ENCODE measurements at places on chromosomes 16 and 17.

- DNase-seq = no peak
Measured at GRCh38 chr17:81717766-81718089, 5.6 kb downstream of the SLC25A10 start.

DNA sequence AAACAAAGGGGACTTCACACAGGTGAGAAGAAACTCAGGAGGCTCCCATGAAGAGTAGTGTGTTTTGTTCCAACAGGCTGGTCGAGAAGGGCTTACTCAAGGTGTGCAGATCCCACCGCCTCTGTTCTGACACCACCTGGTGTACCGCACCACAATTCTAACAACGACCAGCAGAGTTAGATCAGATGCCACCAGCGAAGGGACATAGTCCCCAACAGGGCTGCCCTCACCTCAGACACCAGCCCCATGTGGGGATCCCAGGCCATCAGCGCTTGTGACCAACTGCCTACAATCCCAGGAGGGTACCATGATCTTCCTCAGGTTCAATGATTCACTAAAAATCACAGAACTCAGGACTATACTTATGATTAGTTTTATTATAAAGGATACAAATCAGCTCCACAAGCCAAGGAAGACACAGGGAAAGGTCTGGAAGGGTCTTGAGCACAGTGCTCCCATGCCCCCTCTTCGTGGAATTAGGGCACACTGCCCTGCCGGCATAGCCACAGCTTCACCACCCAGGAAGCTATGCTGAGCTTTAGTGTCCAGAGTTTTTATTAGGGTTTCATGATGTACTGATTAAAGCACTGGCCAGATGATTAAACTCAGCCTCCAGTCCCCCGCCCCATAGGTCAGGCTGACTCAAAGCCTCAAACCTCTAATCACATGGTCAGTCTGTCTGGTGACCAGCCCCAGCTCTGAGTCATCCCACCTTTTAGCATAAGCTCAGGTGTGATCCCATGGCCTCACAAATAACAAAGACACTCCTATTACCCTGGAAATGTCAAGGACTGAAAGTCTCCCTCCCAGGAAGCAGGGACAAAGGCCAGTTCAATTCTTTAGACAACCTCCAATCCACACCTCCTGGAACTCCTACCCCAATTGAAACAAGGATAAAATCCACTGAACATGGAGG lies 26.0 kb downstream of the TRIM25 start:
- DNase-seq = no peak

DNA sequence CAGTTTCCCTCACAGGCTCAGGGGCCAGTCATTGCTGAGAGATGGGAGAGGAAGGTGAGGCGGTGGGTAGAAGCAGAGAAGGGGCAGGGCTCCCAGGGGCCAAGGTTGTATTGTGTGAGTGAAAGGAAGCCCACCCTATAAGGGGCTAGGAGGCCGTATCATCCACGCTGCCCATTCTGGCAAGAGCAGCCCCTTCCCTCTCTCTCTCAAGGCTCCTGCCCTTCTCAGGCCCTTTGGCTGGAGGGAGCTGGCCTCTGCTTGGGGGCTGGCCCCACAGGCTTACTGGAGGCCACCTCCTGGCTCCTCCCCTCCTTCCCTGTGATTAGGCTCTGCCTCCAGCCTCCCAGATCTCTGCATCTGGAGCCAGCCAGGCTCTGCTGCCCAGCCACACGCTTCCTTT lies 7.6 kb downstream of the TBKBP1 start:
- DNase-seq = no peak

DNA sequence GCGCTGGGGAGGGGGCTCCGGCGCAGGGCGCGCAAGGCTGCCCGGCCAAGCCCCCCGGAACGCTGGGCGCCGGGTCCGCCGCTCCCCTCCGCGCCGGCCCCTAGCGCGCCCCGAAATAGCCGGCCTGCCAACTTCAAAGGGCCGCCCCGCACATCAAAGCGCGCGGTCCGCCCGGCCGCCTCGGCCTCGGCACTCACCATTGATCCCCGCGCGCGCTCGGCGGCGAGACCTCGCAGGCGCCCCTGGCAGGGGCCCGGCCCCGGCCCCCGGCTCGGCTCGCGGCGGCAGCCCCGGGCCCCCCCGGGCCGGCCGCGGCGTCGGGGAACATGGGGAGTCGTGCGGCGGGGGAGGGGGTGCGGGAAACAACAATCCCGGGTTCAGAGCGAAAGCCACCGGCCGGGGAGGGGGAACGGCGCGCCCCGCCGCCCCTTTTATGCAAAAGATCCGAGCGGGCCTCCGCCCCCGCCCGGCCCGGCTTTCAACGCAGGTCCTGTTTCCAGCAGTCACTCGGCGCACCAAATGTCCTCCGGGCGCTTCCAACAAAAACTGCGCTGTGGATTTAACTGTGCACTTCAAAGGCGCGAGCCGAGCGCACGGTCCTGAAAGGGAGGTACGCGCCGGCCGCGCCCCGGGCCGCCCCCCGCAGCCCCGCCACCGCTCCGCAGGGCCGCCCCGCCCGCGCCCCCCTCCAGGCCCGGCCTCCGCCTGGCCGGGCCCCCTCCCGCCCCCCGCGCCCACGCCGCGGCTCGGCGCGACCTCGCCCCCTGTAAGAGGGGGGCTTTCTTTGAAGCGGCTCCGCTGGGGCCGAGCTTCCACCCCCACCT lies 608 bp downstream of the AXIN2 start:
- DNase-seq = peak; percentile 81

All from left renal pelvis (tissue), 4 donors.